NCI-H1105 (cell line): ENCODE measurements at places on chromosomes 6 and 20.
A peak's percentile ranks its signal among the peaks of the same experiment; 100 is the strongest.

DNA sequence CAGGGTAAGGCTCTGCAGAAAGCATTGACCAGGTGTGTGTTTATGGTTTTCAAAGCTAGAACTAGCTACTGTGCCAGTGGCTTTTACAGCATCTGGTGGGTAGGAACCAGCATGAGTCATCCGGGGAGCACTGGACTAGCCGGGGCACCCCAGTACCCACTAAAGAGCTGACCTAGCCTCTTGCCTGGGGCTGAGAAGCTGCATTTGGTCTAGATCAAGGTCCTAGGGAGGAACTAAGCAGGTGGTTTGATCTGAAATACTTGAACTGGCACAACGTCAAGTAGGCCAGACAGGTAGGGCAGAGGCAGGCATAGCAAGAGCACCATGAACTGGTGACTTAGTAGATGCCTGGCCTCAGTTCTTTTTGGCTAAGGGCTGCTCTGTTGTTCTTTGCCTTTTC, 109.8 kb upstream of the PTPRK start:
- DNase-seq, result no peak

- no peak for DNase-seq
These were observed 2.5 kb downstream of the FOXF2 start for GRCh38 chr6:1391800-1392309.

DNA sequence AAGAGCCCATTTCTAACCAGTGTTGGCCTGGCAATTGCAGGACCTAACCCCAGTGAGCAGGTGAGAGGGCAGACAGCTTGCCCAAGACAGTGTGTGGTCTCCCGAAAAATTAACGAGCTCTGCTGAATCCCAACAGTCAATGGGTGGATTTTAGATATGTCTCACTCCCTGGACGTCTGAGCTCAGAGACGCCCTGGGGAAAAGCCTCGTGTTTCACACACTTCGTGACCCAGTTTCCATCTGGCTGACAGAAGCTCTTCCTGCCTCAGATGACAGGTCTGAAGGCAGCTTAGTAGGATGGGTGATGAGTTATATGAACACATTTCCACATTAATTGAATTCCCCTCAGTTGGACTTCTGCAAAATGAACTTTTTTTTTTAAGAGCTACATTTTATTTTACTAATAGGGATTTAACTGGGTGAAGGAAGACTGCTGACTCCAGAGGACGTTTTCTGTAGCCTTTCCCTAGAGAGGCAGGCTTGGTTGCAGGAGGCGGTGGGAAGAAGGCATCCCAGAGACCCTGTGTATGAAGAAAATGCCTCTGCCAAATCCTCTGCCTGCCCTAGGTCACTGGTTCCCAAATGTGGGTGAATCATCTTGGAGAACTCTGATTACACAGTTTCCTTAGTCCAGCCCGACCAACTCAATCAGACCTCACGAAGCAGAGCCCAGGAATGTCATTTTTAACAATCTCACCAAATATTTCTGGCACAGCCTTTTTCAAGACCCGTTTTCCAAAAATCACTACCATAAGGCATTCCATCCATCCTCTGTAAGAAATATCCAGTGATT, 71.7 kb upstream of the LY86 start:
- DNase-seq, result no peak

GRCh38 chr6:21842875-21843645, 249.5 kb downstream of the SOX4 start:
- DNase-seq, result no peak

GRCh38 chr6:13924949-13925881, at the start of gene RNF182:
Gene RNF182, plus strand, starts transcription at chr6:13924952. Its CDS starts 52,168 bp downstream, at chr6:13977120.
- peak; percentile 43 for DNase-seq

- no peak for DNase-seq
These were observed 26.3 kb upstream of the MC3R start for GRCh38 chr20:56222201-56222600.
